ENCODE measurements at places on chromosomes 5 and 9.

DNA sequence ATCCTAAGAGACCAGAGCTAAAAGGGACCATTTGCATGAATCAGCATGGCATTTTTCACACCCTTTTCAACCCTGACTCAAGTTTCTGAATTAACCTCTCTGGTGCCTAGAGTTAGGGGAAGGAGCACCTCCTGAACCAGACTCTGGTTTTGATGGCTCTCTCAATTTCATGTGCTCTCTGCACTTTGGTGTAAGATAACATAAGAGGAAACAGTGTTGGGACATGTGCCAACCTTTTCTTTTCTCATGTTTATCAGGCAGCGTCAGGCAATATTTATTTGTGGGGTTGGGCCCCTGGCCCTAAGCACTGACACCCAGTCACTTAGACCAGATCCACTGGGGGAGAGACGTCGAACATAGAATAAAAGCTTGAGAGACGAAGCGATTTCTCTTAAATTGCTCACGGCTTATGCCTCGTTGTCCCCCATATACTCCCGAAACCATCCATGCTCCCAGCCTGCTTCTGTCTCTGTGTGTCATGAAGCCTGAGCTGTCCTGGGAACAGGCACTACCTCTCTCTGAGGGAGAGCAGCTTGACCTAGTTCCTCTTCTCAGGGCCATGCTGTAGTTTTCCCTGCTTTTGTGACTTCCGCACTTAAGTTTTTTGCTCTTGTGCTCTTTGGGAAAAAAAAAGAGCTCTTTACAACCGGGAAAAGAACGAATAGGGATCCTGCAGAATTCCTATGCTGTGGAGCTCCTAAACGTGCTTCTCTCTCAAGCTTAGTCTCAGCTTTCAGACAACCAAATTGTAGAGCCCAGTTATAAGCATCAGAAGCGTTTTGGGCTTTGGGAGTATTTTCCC is 195.7 kb downstream of the NR3C1 start:
- DNase-seq, result no peak

DNA sequence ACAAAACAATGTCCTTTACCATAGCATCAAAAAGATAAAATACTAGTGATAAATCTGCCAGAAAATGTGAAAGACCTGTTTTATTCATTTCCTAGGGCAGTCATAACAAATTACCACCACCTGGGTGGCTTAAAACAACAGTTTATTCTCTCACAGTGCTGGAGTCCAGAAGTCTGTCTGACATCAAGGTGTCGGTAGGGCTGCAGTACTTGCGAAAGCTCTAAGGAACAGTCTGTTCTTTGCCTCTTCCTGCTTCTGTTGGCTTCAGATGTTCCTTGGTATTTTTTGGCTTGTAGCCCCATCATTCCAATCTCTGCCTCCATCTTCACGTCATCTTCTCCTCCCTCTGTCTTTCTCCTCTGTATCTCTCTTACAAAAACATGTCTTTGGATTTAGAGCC is 51.0 kb downstream of the PTPDC1 start:
- no peak for DNase-seq

DNA sequence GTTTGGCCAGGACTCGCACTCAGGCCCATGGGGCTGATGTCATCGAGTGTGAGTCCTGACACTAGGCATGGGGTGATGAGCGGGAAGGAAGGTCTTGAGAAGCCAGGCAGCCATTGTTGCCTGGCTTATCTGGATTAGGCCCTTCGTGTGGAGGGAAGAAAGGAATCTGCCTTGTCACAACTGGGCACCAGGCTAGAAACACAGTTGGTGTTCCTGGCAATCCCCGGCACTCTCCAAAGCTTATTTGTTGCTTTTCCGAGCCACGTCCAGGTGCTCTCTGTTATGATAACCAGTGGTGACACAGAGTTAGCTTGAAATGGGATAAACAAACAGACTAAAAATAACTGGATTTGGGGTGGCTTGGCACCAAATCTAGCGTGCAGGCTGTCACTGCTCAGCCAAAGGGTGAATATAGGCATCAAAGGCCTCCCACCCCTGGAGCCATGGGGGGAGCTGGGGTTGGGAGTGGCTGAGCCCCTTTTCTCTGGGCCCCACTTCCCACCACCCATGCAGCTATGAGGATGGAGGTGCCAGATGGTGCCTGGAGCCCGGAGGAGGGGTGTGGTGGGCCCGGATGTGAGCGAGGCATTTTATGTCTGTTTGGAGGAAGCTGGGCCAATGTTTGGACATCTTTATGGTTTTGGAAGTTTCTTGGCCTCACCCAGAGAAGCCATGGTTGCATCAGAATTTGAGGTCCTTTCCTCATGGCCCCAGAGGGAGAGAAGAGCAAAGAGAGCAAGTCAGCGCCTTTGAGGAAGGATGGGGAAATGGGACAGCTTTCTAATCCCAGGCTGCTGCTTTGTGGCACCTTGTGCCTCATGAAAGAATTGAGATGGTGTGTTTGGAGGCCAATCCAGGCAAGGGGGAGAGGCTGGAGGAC is 98.0 kb upstream of the PITX1 start:
- no peak for DNase-seq

DNA sequence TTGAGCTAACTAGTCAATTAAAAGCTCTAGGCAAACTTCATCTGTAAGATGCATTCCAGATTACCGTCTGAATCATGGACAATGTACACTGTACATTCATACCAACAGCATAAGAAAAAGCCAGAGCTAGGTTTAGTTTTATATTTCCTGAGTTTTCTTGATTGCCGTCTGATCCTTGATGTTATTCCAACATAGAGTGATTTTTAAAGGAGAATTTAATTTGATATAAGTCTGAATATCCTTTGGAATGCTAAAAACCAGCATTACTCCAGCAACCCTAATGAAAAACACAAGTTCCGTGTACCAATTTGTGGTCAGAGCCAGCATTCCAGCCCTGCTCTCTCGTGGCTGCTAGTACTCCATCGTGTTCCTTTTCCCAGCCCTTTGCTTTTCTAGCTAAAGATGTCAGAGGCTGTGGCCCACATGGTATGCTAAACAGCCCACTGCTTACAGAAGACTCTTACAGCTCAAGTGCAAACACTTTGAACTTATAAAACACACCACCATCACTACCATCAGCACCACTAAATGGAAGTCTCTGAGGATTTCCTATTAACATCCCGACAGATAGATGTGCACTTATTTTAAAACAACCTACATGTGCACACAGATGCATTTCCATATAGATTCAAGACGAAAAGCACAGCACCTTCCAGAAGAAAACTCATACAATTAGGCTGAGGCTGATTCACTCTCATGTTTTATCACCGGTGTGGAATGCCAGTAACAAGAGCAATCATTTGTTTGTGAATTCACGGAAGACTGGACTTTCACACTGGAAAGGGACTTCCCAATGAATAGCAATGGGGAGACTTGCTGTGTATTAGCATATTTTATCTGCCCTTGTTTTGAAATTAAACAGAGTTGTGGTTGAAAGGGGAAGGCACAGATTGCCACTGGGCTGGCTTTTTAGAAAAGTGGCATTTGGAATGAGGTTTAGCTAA is 246.9 kb upstream of the GAS1 start:
- no peak for DNase-seq

DNA sequence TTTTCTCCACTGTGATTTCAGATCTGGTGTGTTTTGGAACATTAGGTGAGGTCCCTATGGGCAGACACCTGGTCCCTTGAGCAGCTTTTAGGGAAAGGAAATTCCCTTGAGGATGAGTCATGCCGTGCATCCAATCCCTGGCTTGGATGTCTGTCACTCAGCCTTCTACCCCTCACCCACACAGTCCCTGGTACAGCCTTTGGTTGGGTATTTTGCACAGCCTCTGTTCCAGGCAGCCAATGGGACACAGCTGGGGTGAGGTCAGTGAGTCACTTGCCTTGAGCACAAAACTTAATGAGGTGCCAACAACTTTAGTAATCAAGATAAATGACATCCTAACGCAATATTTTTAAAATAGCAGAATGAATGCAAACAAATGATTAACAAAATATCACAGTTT is 22.7 kb upstream of the SVEP1 start:
- no peak for DNase-seq

GRCh38 chr9:98206754-98207153 is 14.3 kb upstream of the CORO2A start:
- no peak for DNase-seq

DNA sequence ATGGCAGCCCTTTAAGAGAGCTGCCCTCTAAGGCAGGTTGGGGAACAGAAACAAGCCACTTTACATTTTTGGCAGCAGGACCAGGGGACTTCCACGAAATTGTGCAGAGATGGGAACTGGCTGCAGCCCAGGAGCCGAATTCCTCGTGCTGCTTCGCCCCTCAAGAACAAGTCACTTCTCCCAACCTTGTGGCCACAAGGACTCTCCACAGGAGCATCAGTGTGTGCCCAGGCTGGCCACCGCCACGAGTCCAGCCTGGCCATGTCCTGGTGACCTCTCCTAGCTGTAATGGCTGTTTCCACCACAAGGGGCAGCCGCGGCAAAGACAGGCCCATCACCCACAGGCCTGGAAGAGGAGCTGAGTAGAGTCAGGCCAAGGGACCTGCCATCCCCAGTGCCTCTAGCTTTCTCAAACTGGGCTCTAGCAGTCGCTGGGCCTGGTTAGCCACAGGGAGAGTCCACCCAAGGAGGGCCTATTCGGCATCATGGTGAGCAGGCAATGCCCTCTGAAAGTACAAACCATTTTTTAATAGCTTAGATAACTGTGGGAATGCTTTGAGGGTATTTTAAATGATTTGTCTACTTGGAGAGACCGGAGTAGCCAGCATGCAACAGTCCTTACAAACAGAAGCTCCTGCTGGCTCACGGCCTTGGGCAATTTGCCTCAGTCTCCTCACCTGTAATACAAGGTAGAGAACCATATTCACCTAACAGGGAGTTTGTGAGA is 129.0 kb downstream of the COL23A1 start:
- DNase-seq, result peak; percentile 44

DNA sequence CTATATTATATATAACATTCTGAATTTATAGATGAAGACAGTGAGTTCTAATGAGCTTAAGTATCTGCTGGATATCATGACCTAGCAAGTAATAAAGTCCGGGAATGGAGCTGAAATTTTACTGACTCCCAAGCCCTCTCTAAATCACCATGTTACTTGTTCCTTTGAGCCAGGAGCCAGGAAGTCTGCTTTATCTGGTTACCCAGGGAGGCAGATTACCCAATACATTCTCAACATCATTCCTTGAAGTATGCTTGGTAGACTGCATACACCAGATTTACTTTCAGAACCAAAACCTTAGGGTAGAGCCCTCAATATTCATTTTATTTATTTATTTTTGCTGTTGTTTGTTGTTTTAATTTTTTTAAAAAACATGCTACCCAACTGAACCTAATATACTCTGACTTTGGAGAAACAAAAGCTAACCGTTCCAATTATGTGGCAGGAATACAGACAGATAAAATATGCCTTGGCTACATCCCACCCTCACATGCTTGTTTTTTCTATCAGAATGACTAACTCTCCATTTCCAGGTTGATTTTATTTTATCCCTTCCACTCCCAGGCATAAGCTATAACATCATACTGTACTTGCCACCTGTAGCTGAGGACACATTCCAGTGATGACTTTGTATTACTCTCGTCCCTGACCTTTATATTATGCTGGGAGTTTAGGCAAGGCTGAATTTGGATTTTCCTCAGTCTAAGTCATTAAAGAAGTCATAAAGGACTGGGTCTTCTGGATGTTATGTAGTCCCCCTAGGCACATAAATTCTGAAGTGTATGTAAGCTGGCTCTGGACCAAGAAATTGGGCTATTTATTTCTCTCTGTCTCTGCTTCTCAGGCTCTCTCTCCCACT is 82.0 kb downstream of the YIPF5 start:
- no peak for DNase-seq

GRCh38 chr9:27482709-27483108 is 41.4 kb upstream of the IFNK start:
- no peak for DNase-seq

DNA sequence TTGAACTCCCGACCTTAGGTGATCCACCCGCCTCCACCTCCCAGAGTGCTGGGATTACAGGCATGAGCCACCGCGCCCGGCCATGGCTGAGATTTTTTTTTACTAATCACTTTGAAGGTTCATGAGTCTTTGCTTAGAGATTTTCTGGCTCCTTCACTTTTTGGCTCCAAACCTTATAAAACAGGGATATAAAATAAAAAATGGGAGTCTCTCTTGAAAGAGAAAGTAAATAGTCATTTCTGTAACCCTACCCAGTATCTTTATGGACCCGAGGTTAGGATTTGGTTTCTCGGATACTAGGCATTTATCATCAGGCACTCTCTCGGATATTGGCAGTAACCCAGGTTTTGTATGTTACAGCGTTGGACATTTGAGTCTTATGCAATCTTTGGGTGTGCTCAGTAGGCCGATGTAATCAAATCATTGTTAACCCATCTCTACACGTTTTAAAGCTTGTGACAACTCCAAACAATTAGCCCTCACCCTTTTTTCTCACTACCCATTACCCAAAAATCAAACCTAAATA is 25.3 kb downstream of the STXBP1 start:
- DNase-seq, result no peak

GRCh38 chr9:120152295-120152694 is 427.7 kb downstream of the CDK5RAP2 start:
- no peak for DNase-seq

- DNase-seq, result no peak
These were observed 7.8 kb upstream of the TGFBI start for GRCh38 chr5:136021016-136021405.

- peak; percentile 67 for DNase-seq
These were observed 3.4 kb downstream of the LMNB1 start for GRCh38 chr5:126780165-126780827.

DNA sequence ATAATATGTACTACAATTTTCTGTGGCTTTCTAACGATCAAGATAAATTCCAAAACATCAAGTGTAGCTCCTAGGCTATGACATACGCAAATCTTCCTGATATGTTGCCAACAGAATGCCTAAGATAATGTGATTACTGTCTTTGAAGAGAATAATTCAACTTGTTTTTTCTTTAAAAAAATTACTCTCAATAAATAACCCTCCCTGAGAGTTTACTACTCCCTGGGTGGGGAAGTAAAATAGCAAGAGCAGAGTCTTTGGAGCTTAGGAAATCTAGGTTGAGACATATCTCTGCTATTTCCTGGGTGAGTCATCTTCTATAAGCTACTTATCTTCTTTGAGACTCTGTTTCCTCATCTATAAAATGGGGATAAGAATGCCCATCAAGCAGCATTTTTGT is 201.2 kb downstream of the ACTL7B start:
- DNase-seq, result no peak

Data from CD4-positive, alpha-beta T cell treated with Interleukin-6 for 4 hours (primary cell).